ENCODE measurements at places on chromosomes 3 and 15. TPM values are rescaled to one million over a fixed set of nuclear protein-coding genes. Genes with fewer than 3 reads are reported as not detected.

DNA sequence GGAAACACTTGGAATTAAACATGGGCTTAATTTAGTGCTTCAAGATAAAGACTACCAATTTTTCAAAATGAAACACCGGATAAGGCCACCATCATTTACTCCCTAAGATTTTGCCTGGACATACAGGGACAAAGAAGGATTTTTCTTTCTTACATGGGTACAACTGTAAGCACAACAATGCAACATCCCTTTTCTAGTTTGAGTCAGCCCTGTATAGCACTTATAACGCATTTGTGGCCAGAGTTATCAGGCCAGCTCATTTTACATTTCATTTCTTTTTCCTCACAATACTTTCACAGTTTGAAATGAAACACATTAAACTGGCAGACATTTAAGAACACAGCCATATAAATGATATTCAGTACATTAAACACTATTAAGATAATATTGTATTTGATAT is 9.8 kb upstream of the SUCNR1 start:
- no peaks in the 10 kb centered on the region for H3K4me1 ChIP-seq
- H3K27me3 ChIP-seq, result no peaks in the 10 kb centered on the region
- DNase-seq, result no peak
- no peak overlapping the region for H3K4me3 ChIP-seq
- no peaks in the 10 kb centered on the region for H3K36me3 ChIP-seq

DNA sequence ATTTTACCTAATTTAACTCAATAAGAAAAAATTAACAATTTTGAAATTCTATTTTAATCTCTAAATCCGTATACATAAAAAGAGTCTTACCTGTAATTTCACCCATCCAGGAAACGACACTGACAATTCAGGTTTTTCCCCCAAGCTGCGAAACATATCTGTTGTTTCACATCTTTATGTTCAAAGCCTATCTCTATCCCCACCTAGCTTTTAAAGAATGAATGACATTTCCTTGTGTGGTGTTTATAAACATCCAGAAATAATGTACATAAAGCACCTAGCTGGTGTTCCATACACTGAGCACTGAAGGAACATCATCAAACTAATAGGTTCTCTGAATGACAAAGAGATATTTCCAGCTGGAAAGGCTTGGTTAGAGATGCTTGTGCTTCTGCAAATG is 867.8 kb downstream of the SQOR start:
- H3K36me3 ChIP-seq, result no peaks in the 10 kb centered on the region
- H3K4me1 ChIP-seq, result no peaks in the 10 kb centered on the region
- H3K27me3 ChIP-seq, result no peaks in the 10 kb centered on the region
- no peak for DNase-seq

GRCh38 chr3:44893097-44893496 is 18.7 kb downstream of the TGM4 start:
- H3K27me3 ChIP-seq, result no peaks in the 10 kb centered on the region
- no peak overlapping the region for H3K4me3 ChIP-seq
- H3K27ac ChIP-seq, result no peak overlapping the region
- H3K36me3 ChIP-seq, result no peaks in the 10 kb centered on the region

CACNA2D3 gene
- total RNA-seq, result 7.2 TPM

- no peak for DNase-seq
- no peaks in the 10 kb centered on the region for H3K36me3 ChIP-seq
- H3K27me3 ChIP-seq, result no peaks in the 10 kb centered on the region
Observed at GRCh38 chr3:64983583-64984359, 296.0 kb upstream of the ADAMTS9 start.

CERS3 gene
- total RNA-seq, result not detected
